ENCODE measurements at places on chromosomes 13 and 19.

DNA sequence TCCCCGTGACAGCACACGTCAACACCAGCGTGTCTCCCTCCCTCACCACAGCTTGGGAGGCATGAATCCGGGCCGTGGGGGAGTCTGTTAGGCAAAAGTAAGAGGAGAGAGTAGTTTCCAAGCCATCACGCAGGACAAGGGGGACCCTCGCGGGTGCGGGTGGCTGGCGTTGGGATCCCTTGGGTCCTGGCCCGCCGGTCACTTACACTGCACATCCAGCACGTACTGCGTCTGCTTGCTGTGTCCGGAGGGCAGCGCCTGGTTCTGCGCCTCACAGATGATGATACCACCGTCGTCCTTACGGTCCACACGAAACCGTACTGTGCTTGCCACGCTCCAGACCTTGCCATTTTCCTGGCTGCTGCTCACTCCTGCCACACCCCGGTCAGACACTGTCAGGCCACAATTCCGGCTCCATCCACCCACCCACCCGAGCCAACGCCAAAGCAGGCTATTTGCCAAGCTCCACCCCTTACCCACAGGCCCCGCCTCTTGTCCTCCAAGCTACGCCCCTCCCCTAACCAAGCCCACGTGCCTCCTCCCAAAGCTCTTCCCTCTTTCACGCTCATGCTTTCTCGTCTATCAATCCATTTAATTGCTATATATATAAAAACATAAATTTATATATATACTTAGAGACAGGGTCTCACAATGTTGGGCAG, 6.6 kb upstream of the ZNF428 start:
- DNase-seq = peak; percentile 34

DNA sequence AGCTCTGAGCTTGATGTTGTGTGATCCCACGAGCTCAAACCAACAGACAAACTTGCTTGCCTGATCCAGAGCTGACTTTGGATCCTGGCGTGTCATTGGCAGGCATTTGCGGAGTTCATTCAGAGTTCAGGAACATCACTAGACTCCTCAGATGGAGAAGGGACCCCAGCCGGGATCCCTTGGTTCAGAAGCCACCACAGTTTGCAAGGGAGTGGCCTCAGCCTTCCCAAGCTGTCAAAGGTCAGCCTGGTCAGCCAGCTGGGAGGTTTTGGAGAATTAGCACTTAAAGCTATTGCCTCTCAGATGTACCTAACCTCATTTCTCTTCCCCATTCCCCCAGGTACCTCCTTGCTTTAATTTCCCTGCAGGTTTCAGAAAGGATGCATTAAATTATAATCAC, 208.8 kb upstream of the SOX21 start:
- DNase-seq = no peak

GRCh38 chr19:2376784-2377519, 16.9 kb downstream of the TMPRSS9 start:
- no peak for DNase-seq

- no peak for DNase-seq
Measured at GRCh38 chr19:13670846-13671245, 93.5 kb upstream of the MRI1 start.

- DNase-seq = no peak
Measured at GRCh38 chr19:18855647-18856384, 24.1 kb downstream of the UPF1 start.

- DNase-seq = peak; percentile 38
Measured at GRCh38 chr19:679418-680286, 3.5 kb downstream of the FSTL3 start.

- DNase-seq = no peak
Measured at GRCh38 chr13:97600458-97601075, 166.6 kb downstream of the RAP2A start.

GRCh38 chr19:55066107-55066709, 3.3 kb upstream of the RDH13 start:
- DNase-seq = no peak

DNA sequence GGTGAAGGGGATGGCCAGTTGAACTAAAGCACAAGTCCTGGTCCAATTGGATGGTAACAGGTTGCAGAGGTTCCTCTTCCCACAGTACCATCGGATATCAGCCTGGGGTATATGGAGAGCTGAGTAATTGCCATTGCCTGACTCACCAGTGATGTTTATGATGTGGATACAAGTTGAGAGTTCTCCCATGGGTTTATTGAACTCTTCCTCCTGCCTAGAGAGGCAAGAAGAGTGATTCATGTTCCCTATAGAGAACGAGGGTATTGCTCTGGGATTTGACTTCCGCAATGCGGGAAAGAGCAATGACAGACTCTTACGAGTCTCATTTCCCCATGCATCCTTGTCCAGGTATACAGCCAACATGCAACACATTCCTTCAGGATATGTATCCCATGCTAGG, 111.3 kb upstream of the PCDH9 start:
- DNase-seq = no peak

DNA sequence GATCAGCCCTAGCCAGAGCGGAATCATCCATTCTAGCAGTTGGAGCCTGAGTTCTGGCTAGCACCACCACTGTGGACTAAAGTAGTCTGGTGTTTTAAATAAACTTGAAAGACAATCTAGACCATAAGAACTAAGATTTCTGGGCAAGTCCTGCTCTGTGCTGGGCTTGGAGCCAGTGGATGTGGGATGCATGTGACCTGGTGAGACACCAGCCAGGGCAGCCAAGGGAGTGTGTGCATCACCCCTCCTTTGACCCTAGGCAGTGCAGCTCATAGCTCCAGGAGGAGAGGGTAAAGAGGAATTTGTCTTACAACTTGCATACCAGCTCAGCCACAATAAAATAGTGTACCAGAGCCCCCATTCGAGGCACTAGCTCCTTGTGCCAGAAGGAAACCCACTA, 21.0 kb downstream of the ITGBL1 start:
- DNase-seq = no peak
